Mesenchymal stem cell (in vitro differentiated cells and primary cell): ENCODE measurements at places on chromosomes 16 and 17.

GRCh38 chr17:65154770-65155589 is 17.8 kb downstream of the RGS9 start:
- DNase-seq: peak; percentile 80

DNA sequence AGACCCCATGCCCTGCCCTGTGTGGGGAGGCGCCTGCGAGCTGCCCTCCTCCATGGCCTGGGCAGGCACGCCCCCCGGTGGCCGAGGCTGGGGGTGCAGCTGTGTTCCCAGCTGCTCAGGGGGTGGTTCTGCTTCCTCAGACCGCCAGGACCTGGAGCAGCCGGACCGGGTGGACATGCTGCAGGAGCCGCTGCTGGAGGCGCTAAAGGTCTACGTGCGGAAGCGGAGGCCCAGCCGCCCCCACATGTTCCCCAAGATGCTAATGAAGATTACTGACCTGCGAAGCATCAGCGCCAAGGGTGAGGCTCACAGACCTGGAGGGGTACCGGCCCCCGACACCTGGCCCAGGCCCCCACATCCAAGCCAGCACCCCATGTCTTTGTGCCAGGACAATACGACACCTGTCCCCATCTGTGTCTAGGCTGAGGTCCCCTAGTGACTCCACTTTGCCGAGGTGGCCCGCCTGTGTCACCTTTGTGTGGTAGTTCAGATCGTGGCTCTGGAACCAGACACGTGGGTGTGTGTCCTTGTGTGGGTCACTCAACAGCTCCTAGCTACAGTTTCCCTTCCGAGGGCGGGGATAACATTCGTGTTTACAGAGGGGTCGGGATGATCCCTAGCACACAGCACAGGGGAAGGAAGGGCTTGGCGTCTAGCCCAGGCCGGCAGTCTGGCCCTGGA is 9.3 kb downstream of the GJD3 start:
- peak; percentile 68 for DNase-seq

DNA sequence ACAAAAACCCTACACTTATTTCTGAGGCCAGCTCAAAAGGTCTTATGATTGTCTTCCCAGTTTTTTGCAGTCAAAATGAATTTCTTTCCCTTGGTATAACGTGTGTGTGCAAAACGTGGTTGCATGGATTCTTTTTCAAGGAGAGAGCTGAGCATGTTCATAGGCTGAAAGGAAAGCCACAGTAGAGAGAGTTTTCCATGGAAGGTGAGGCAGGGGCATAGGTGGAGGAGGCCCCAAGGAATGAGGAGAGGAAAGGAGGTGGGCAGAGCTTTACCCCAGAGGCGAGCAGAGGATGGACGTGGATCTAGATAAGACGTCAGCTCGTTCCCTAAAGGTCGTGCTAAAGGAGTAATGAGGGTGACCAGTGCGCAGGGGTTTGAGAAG is 22.8 kb downstream of the TRPV2 start:
- no peak for DNase-seq

DNA sequence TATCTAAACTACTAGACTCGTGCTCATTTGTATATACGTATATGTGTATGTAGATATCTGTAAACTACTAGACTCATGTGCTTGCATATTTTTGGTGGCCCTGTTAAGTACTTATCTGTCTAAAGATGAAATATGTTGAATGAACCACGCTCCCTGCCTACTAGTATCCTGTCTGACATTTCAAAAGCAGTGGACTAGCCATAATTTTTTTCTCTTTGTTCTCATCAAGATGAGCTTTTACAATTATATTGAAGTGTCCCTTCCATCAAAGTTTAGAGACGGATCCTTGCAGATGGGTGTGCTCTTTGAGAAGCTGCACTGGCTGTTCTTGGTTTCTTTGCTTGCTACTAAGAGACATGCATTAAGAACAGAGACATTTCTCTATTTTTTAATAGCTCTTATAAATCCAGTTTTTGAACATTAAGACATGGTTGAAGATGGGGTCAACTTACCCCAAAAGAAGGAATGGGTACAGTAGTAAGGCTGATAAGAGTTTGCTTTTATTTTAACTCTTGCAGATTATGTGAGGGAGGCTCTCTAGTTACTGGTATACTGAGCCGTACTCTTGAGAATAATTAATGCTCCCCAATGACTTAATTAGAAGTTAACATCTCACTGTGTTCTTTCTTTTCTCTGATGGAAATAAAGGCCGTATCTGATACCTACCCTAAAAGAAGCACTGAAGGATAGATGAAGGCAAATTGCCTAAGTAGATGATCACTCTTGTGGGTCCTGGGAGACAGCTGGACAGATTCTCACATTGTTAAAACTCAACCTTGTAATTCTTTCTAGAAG is 3.4 kb downstream of the CNTNAP4 start:
- DNase-seq: no peak

- DNase-seq: no peak
Observed at GRCh38 chr17:5120036-5120435, 4.2 kb downstream of the USP6 start.

- DNase-seq: peak; percentile 81
Observed at GRCh38 chr17:77404812-77405581, 264.2 kb downstream of the SEC14L1 start.

- DNase-seq: no peak
Observed at GRCh38 chr16:81371106-81371505, 56.3 kb downstream of the GAN start.

GRCh38 chr16:31452631-31453106 is 6.6 kb upstream of the ARMC5 start:
- DNase-seq: peak; percentile 87

DNA sequence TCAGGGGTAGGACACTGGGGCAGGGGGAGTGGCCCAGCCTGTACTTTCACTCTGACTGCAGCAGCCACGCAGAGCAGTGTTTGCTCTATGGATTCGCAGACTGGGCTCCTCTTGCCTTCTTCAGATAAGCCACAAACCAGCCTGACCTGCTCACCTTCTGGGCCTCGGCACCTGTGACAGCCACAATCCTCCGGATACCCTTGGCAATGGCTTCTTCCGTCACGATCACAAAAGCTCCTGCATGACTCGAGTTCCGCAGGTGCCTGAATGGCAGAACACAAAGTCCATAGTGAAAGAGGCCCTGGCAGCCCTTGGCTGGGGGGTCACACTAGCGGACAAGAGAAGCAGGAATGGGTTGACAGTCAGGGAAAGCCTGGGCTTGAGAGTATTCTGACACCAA is 3.8 kb upstream of the EXOSC6 start:
- no peak for DNase-seq

DNA sequence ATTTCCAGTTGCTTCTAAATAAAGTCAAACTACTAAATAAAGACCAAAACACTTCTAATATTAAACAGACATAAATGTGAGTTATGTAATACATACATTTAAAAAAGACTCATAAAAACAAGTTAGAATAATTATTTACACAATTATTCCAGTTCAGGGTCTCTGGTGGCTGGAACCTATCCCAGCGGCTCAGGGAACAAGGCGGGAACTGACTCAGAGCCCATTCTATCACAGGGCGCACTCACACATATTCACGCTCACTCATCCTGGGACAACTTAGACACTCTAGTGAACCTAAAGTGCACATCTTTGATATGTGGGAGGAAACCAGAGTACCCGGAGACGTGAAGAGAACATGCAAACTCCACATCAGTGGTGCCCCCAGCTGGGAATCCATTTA is 25.0 kb downstream of the PLXDC1 start:
- no peak for DNase-seq

GRCh38 chr17:46178550-46179214 is 14.5 kb downstream of the KANSL1 start:
- peak; percentile 74 for DNase-seq

GRCh38 chr16:68274441-68274840 is 10.1 kb downstream of the SLC7A6 start:
- DNase-seq: no peak

DNA sequence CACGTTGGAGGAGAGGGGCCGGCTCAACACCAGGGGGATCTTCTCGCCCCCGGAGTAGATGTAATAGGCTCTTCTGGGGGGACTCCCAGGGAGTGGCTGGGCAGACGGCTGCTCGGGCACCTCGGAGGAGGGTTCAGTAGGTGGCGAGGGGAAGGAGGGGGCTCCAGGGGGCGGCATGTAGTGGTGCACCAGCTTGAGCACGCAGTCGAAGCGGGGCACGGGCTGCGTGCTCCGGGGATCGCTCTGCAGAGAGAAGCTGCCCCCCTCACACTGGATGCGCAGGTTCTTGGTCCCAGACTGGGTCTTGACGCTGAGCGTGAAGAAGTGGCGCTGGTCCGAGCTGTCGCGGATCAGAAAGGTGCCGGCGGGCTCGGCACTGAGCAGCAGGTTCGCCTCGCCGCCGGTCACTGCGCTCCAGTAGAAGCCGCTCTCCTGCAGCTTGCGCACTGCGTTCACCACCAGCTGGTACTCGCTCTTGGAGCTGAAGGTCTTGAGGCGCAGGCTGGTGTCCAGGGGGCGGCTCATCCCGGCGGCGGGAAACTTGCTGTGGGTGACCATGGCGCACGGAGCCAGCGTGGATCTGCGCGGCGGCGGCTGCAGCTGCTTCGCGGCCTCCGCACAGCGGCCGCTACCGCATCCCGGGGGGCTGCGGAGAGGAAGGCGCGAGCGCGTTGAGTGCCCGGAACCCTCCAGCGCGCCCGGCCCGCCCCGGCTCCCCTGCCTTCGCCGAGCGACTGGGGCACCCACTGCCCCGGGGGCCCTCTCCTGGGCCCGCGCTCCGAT is 1.1 kb downstream of the SOCS3 start:
- peak; percentile 54 for DNase-seq
